ENCODE measurements at places on chromosomes 7 and 10.

- no peak for DNase-seq
Observed at GRCh38 chr10:21687266-21688008, 153.4 kb downstream of the MLLT10 start.

- no peak for DNase-seq
Observed at GRCh38 chr10:122864901-122865300, 14.5 kb downstream of the FAM24B start.

DNA sequence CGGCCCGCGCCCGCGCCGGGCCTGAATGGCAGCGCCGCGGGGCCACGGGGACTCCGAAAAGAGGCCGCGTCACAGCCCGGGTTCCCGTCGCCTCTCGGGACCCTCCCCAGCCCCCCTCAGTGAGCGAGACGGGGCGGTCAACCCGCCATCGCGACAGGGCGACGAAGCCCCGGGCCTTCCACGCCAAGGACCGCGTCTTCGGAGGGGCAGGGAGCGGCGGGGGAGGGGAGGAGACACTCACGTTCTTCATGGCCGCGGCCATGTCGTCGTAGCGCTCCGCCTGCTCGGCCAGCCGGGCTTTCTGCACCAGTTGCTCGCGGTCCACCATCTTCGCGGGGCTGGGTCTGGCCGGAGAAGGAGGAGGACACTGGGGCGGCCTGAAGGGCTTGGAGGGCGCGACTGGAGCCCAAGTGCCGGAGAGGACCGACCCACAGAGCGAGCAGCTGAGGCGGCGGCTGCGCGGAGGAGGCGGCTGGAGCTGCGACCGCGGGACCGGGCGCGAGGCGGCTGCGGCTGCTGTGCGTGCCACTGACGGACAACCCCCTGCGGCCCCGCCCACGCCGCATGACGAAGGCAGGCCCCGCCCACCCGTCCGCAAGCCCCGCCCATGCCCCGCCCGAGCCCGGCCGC, at the start of gene YWHAG:
TSS of gene YWHAG (minus strand) at position 511 of the 630 bp plus-strand sequence. CDS start at position 328, 183 bp downstream.
- peak; percentile 78 for DNase-seq

DNA sequence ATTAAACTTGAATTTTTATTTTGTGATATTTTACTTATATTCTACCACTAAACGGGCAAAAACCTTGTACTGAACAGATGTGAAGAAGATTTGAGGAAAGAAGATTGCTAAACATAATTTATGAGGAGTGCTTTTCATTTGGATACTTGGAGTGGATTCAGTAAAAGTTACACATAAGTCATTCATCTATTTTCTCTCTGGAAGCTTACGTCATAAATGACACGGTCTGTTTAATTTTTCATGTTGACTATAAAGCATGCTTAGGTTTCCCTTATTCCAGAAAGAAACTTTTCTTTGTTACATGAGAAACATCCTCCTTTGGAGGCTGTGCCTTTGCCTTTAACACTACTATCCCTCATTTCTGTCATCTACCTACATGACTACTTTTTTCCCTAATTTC, 53.9 kb downstream of the TFEC start:
- no peak for DNase-seq

DNA sequence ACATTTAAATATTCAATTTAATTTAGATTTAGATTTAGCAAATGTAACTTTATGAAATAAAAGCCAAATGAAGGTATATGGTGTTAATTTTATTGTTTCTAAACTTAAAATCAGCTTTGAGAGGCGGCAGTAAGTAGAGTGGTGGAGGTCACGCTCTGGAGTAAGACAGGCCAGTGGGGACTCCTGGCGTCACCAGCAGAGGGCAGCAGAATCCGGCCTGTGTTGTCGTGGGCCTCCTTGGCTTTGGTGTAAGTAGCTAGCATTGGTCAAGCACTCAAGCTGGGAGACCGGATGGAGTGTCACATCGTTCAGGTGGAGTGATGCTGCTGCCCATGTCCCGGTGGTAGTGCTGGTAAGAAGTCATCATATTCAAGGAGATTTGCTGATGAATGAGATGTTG, 98.7 kb upstream of the DNAJB6 start:
- no peak for DNase-seq

DNA sequence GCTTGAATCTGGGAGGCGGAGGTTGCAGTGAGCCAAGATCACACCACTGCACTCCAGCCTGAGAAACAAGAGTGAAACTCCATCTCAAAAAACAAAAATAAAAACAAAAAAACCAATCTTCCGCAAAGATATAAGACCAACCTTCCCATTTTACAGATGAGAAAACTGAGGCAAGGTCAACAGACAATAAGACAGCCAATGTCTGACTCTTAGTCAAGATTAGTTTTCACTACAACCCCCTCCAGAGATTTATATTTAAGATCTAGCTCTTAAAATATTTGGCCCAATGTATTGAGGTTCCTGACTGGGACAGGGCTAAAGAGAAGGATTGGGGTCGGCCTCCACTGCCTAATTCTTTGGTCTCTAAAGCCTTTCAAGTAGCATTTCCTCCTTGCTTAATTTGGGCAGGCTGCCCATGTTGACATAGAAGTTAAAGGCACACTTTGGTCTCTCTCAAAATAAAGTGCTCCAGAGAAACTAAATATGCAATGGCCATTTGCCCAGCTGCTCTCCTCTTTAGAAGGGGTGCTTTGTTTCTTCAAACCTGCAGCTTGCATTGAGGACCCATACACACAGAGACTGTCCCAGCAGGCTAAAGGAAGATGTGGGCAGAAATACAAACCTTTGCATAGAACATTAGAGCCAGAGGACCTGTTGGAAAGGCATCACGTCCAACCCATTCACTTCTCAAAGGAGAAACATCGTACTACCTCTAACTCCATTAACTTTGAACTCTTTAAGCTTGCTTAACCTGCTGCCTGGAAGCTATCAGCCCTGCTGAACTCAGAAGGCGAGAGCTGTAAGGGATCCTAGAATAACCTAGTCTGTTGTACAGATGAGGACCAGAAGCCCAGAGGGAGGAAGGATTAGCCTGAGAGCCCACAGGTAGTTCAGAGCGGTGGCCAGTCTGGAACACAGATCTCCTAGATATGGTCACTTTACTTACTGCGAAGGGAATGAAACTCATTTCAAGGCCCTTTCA, 3.9 kb downstream of the TECTB start:
- DNase-seq: no peak

DNA sequence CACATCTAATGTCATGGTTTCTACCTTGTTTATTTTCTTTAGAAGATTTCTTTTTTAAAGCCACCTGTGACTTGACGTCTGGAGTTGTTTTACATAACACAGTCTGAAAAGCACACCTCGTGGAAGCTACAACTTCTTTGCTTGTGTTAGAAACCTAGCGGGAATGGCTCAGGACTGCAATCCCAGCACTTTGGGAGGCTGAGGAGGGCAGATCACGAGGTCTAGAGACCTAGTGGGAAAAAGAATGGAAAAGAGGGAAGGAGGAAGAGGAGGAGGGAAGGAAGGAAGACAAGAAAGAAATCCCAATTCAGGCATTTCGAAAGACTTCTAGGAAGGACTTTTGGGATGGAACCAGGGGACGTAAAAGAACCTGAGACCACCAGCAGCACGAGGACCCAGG, 146.3 kb upstream of the CELF2 start:
- DNase-seq: no peak

DNA sequence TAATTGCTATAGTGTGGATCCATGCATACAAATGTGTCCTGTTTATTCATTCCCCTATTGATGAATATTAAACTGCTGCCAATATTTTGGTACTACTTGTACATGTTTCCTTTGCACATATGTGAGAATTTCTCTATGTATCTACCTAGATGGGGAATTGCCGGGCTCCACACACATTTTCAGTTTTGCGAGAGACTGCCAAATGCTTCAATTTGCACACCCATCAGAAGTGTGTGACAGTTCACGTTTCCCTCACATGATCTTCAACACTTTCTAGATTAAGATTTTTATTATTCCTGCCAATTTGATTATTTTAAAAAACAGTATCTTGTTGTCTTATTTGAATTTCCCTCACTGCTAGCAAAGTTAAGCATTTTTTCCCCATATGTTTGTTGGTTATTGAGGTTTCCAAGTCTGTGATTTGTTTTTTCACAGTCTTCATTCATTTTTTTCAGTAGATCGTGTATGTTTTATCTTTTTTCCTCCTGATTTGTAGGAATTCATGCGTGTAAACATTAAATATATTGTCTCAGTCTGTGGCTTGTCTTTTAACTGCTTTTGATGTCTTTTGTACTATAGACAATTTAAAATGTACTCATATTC, 2.4 kb upstream of the KLF14 start:
- no peak for DNase-seq

GRCh38 chr7:28629216-28629842, 217.0 kb downstream of the CREB5 start:
- DNase-seq: no peak

- peak; percentile 87 for DNase-seq
Observed at GRCh38 chr7:76047811-76048667, at the start of the genes MDH2 and STYXL1. Gene MDH2, plus strand, starts transcription at chr7:76048106. Its CDS starts 55 bp downstream, at chr7:76048161. Gene STYXL1, minus strand, starts transcription at chr7:76048000. Its CDS starts 17,477 bp downstream, at chr7:76030523.

DNA sequence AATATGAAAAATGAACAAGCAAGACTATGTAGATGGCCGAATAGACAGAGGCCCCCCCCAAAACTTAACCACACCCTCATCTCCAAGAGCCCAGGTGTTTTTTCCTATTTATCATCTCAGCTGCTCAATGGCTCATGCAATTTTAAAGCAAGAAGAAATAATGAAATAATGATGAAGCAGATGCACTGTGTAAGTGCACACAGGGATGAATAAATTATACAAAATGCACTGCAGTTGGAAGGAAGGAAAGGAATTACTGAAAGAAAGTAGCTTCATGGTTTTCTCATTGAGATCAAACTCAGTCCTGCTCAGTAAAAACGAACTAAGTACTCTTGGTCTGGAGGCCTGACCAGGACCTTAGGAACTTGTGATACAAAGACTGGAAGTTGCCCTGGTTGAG, 810.1 kb downstream of the NRG3 start:
- DNase-seq: no peak

- no peak for DNase-seq
Observed at GRCh38 chr10:31937371-31937770, 8.7 kb upstream of the ARHGAP12 start.

- no peak for DNase-seq
Observed at GRCh38 chr7:27213433-27214238, 13.7 kb upstream of the HOXA13 start.

GRCh38 chr7:114008696-114009095, 89.9 kb upstream of the PPP1R3A start:
- no peak for DNase-seq

DNA sequence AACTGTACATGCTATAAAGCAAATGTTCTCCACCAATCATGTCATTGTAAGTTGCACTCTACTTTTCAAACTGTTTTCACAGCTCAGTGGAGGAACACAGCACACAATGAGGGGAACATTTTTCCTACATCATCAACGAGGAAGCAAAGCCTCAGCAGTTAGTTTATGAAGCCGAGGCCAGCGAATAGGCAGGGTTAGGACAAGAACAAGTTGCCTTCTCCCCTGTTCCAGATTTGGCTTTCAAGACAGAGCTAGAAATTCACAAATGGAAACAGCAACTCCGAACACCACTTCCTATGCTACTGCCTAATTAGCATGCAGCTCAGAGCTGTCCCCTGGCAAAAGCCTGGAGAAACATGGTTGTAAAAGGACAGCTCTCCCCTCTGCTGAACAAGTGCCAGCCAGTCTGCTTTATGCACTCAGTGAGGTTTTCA, 19.8 kb downstream of the ITGB8 start:
- DNase-seq: no peak

- DNase-seq: peak; percentile 12
Observed at GRCh38 chr10:91495402-91495801, 85.3 kb downstream of the HECTD2 start.

DNA sequence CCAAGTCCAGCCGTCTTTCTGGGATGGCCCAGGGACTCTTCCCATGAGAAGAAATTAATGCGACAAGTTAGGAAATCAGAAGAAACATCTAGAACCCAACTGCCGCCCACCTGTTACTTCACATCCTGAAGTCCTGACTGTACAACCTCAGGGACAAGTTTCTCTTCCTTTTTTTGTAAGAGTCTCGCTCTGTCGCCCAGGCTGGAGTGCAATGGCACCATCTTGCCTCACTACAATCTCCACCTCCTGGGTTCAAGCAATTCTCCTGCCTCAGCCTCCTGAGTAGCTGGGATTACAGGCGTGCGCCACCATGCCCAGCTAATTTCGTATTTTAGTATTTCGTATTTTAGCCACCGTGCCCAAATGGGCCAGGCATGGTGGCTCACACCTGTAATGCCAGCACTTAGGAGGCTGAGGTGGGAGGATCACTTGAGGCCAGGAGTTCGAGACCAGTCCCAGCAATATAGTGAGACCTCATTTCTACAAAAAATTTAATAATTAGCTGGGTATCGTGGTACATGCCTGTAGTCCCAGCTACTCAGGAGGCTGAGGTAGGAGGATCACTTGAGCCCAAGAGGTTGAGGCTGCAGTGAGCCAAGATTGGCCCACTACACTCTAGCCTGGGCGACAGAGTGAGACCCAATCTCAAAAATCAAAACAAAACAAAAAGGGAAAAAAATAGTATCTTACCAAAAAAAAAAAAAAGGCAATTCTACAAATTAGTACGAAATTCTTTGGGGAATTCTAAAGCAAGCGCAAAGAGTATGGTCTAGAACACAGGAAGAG, 20.8 kb downstream of the LAT2 start:
- DNase-seq: no peak

DNA sequence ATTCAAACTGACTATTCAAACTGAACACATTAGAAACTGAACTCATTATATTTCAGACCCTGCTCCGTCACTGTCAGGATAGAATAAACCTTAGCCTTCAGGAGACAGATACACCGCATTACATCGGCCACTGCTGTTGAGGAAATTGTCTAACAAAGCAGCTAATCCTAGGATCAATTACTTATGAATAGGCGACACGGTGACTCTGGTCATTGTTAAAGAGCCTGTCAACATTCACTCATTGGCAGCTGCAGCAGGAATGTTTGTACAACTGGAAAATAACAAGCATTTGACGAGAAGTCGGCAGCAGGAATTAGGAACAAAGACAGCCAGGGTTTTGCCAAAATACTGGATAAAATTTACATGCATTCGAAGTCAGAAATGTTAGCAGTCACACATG, 112.0 kb upstream of the MKX start:
- no peak for DNase-seq

DNA sequence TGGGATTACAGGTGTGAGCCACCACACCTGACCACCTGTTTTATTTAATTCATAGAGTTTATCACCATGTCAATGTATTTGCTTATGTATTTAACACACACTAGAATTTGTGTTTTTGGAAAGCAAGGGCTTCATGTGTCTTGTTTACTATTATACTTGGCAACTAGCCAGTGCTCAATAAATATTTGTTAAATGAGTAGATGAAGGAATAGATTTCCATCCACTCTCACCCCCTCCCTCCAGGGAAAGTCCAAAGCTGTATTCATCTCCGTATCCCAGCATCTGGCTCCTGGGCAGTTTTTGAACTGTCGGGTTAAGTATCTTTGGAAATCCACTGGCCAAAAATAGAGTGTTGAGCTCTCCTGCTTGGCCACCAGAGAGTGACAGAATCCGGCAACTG, 4.6 kb upstream of the RADIL start:
- DNase-seq: no peak

DNA sequence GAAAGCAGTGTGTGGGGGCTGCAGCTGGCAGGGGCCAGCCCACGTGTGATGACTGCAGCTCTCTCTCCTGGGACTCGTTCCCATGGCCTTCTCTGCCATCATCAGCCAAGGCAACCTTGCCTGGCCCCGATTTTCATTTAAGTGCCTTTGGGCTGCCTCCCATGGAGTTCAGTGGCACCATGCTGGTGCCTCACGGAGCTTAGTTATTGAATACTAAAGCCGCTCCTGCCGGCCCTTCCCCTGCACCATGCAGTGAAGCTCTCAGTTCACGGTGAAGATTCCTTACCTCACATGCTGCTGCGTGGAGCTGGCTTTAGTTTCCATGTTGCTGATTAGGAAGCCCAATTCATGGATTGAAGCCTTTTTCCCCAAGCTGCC, 141.5 kb upstream of the EEPD1 start:
- DNase-seq: no peak

Data from AG09319 (cell line).